ENCODE measurements at places on chromosomes 6 and 20.
A peak's percentile ranks its signal among the peaks of the same experiment; 100 is the strongest.

GRCh38 chr20:11015440-11015839 is 341.6 kb upstream of the JAG1 start:
- DNase-seq = no peak

DNA sequence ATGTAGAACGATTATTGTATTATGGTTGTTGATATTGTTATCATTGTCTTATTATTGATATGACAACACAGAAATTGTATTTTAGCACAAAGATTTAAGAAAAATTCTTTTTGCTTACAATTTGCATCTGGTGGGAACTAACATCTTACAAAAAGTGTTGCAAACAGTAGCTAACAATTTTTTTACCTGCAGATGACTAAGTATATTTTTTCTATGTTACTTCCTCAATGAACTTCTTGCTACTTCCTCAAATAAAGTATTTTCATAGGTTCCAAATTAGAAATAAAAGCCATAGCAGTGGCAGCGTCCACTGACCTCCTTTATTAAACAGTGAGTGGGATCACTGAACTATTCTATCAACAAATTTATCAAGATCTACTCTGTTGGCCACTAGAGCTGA is 847.0 kb downstream of the PHF3 start:
- no peak for DNase-seq

GRCh38 chr20:33676121-33676520 is 1.9 kb upstream of the NECAB3 start:
- no peak for DNase-seq

GRCh38 chr6:113292646-113293422 is 564.3 kb upstream of the MARCKS start:
- no peak for DNase-seq

- no peak for DNase-seq
Measured at GRCh38 chr6:134774201-134774638, 175.7 kb downstream of the ALDH8A1 start.

DNA sequence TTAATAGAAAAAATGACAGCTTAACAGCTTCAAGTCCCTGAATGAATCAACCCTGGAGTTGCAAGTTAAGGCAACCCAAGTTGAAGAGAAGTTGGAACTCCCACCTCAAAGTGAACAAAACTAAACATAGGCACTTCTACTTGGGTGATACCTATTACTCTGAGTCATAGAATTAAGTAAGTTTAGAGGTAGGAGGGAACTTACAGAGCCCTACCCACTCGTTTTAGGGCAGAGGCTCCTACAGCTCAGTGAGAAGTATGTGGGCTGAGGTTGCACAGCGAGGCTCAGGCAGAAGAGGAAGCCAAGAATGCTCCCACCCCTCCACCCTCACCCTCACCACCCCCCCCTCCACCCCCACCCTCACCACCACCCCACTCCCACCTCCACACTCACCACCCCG is 42.2 kb downstream of the NFATC2 start:
- no peak for DNase-seq

- no peak for DNase-seq
Measured at GRCh38 chr20:57909763-57910331, 200.0 kb upstream of the PMEPA1 start.

GRCh38 chr20:2207770-2208097 is 88.1 kb upstream of the TGM3 start:
- no peak for DNase-seq

GRCh38 chr20:62716198-62716940 is 7.7 kb downstream of the NTSR1 start:
- no peak for DNase-seq

DNA sequence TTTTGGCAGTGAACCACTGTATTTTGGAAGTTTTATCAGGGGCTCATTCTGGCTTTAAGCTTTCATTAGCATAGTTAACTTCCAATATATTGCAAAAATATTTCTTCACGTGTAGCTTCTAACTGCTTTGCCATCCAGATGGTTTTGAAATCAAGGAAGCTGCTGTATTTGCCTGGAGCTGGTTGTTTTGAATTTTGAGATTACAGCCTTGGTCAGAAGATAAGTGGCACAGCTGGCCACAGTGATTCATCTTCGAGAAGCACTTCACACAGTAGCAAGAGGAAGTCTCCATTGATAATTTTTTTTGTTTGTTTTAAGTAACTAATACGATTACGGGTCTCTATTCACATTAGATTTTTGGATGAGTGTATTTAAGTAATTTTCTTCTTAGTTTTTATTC is 3.8 kb downstream of the APCDD1L start:
- peak; percentile 7 for DNase-seq

GRCh38 chr20:41770965-41771364 is 152.8 kb upstream of the CHD6 start:
- no peak for DNase-seq

- DNase-seq = peak; percentile 87
Measured at GRCh38 chr20:31835977-31836852, 9.2 kb downstream of the FOXS1 start.

GRCh38 chr6:163579880-163580295 is 165.4 kb downstream of the QKI start:
- no peak for DNase-seq

GRCh38 chr6:87832025-87832825 is 130.2 kb upstream of the AKIRIN2 start:
- peak; percentile 57 for DNase-seq

DNA sequence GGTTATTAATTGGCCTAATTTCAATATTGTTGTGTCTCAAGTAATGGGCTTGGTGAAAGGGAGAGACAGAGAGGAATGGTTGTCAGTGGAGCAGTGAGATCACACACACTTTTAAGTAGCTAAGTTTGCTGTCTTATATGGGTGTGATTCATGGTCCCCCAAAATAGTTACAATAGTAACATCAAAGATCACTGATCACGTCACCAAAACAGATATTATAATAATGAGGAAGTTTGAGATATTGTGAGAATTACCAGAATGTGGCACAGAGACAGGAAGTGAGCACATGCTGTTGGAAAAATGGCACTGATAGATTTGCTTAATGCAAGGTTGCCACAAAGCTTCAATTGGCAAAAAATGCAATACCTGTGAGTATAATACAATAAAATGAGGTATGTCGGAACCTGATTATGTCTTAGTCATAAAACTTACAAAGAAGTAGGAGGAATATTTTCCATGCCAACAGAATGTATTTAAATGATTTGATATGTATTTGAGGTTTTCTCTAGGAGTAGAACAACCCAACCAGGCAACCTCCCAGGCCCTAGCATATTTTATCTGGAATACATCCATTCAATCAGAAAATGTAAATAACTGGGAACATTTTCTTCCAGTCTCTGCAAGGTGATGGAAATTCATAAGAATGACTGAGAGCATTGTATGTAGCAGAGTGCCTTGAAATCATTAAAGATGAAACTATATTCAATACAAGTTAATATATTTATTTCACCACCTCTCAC is 167.8 kb downstream of the CARMIL1 start:
- no peak for DNase-seq

DNA sequence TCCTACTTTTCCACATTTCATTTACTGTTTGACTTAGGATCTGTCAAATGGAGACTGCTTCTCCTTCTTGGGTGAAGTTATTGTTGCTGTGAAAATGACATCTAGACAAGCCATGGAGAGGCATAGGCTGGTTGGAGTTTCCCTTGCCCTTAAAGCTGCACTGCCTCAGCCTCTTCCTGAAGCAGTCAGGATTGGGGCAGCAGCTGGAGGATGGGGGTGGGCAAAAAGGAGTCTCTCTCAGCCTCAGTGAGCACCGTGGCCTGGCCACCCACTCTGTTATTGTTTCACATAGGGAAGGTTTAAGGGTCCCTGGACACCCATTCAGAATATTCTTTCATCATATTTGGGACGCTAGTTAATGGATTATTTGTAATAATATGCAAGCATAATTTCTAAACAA is 7.7 kb upstream of the ZBTB24 start:
- no peak for DNase-seq

- DNase-seq = peak; percentile 21
Measured at GRCh38 chr6:169950558-169950957, 199.1 kb downstream of the ERMARD start.

- DNase-seq = no peak
Measured at GRCh38 chr6:165585060-165585459, 78.0 kb downstream of the PDE10A start.

DNA sequence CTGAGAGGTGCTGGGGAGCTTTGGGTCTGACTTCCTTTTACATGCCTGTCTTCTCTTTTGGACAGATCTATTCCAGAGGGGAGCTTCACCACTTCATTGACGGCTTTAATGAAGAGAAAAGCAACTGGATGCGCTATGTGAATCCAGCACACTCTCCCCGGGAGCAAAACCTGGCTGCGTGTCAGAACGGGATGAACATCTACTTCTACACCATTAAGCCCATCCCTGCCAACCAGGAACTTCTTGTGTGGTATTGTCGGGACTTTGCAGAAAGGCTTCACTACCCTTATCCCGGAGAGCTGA is 13.1 kb downstream of the PRDM1 start:
- DNase-seq = peak; percentile 43
